Stimulated activated effector memory CD8-positive, alpha-beta T cell treated with anti-CD3 and anti-CD28 coated beads, Interleukin-12 subunit alpha, Interleukin-12 subunit beta, amount 100 ng/mL, for 72 hours (primary cell): ENCODE measurements at places on chromosomes 3 and 15.

DNA sequence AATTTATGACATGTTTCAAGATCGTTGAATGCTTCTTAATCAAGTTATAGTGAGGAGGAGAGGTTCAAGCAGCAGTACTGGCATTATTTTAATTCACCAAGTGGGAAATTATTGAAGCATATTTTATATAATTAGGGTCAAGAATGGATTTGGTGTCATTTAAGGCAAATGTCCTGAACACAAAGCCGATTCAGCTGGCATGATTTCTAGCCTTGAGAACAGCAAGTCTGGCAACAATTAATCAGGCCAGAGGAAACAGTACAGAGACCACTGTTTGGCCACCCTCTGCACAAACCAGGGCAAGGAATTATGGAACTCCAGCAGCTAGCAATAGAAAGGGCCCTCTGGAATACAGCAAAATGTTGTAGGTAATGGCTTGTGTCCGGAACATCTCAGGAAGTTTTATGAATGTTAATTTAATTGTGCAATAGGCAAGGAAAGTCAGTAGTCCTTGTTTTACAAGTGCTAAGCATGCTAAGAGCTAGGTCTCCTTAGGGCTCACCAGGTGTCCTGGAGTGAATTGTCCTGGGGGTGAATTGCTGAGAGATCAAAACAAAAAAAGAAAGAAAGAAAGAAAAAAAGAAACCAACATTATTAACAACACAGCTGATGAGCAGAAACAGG, 38.7 kb upstream of the SNRK start:
- no peak for DNase-seq

DNA sequence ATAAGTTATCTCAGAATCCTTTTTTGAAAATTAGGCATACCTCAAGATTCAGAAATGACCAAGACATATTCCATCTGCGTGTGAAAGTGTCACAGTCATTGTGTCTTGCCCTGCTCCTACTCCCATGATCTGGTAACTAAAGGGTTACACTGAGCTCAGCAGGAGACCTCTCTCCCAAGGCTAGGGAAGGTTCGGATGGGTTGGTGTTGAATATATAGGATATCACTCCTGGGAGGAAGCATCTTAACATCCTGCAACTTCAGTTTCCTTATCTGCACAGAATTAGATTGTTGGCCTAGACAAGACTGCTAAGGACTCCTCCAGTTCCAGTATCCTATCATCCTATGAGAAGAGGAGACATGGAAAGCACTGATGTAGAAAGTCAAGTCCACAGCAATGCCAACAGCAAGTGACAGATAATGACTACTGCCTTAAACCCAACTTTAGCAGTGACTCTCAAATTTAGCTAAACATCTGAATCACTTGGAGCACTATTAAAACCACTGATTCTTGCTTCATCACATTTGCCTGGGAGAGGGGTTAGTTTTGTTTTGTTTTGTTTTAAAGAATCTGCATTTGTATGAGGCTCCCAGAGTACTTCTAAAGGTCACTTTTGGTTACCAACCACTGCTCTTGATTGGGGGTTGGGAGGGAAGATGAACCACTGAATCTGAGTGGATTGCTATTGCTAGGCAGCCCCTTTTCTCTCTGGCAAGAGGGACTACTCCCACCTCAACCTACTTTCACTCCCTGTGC, 9.7 kb downstream of the ADAMTS9 start:
- no peak for DNase-seq

DNA sequence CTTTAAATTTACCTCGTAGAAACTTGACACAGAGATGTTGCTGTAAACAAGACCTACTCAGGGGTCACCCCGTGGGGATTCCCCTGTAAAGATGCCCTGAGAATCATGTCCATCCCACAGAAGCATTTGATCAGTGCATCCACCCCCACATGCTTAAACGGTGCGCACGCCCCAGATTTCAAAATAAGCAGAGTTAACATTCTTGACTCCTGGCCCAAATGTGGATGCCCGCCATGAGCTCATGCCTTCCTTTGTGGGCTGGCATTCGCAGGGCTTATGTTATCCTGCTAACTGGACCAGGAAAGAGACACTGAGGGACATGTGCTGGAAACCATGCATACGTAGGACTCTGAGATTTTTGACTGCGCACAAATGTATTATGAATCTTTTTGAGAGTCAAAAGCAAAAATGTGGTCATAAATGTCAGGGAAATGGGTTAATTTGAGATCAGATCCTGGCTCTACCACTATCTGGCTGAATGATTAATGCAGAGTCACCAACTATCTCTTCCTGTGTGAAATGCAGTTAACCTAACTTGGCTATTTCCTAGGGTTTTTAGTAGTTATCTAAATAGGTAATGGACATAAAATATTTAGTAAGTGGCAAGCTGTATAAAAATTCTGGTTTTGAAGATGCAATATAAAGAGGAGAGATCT, 9.1 kb upstream of the TP63 start:
- DNase-seq = peak; percentile 56

GRCh38 chr15:37877851-37878741, 56.3 kb upstream of the TMCO5A start:
- DNase-seq = no peak

DNA sequence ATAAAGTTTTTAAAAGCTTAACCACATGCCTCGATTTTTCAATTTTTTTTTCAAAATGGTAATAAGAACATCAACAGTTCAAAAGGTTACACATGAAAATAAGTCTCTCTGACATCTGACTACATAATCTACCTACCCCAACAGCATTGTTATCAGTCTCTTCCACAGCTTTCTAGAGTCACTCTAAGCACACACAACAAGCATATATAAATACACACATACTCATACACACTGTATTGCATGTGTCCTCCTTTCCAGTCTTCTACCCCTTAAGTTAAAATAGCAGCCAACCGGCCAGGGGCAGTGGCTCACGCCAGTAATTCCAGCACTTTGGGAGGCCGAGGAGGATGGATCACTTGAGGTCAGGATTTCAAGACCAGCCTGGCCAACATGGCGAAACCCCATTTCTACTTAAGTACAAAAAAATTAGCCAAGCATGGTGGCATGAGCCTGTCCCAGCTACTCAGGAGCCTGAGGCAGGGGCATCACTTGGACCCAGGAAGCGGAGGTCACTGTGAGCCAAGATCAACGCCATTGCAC, 12.2 kb downstream of the TBL1XR1 start:
- no peak for DNase-seq

GRCh38 chr15:96888764-96889163, 558.3 kb downstream of the NR2F2 start:
- no peak for DNase-seq

DNA sequence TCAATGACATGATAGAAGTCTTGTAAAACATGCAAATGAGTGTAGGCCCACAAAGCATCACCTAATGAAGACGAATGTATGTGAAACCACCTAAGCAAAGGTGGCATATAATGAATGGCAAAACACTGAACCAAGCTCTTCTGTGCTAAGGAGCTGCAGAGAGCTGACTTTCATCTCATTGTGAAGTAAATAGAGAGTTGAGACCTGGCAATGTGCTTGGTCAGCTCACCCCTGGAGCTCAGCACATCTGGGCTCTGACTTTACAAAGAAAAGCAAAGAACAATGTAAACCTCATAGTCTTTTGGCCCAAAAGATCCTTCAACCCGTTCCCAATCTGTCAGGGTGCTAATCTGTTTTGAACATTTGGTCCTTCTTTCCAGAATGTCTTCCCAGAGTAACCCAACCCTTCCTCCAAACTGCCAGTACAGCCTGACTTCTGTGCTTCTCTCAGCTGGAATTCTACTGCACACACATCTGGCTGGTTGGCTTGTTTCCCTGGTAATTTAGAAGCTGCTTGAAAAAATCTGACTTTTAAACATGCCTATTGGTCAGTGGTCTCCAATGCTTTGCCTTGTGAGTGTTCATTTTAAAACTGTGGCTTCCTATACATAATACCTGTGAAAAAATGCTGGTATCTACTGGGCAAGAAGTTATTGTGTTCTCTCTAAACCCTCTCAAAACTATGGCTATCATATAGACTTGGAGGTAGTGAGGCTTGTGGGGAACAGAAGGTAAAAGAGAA, 101.7 kb downstream of the CD200R1L start:
- DNase-seq = no peak

DNA sequence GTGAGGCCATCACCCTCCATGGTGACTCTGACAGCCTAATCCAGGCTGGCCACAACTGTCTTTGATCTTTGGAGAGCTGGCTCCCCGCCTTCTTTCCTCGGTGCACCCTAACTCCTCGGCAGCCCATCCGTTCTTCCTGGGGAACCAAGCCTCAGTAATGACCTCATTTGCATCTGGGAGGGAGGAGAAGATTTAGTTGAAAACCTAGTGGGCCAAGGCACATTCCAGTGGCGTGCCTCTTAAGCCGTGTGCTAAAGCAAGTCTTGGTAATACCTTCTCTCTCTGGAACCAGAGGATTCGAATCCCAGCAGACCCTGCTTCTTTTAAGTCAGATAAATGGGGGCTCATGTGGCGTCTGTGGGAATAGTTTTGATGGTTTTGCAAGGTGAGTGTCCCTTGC, 233.1 kb downstream of the EBLN2 start:
- DNase-seq = no peak

DNA sequence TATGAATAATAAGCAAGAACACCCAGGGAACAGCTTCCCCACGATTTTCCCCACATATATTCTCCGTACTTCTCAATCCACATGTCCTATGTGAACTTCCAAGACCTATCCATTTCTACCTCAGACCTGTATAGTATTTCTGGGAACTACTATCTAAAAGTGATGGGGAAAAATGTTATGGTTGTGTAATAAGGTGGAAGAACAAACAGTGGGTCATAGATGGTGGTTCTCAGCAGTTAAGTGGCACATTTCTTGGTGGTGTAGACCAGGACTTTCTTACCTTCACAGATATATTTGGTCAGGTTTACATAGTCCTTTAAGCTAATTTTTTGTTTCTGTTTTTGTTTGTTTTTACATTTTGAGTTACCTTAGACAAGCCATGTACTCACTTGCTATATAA, 675.1 kb downstream of the GBE1 start:
- no peak for DNase-seq

- DNase-seq = no peak
Measured at GRCh38 chr3:17972959-17973906, 230.8 kb upstream of the TBC1D5 start.

DNA sequence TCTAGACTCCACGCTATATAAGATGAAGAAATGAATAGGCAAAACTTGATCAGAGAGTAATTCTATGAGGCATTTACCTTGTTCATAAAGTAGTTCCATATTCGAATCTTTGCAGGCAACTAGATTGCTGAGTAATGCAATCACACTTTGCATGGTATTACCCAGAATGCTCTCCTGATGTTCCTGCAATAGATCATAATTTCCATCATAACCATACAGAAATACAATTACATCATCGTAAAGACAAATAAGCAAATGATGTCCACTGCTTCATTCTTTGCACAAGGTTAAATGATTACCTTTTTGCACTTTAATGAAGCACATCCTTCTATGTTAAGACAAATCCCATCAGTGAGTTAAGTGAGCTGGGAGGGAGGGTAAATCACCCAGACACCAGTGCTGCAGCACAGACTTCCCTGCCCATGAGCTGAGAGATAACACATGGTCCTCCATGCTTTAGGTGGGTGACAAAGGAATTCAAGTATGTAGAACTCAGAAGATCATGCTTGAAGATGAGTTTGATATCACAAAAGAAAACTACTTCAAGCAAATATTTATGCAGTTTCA, 366.7 kb downstream of the CTNNB1 start:
- DNase-seq = no peak

DNA sequence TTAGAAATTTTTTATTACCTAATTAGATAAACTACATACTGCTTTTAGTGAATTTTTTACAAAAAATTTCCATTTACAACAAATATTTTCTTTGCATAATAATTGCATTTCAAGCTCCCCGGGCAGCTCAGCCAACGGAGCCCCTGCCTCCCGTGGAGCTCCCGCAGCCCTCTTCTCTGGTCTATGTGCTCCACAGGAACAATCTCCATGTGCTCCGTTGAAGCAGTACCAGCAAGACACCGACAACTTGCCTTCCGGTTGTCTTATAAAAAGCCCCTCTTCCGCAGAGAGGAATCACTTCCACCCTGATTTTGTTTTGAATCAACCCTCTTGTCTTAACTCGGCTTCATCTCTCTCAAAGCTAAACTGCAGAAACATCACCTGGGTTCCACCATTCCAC, 46.9 kb upstream of the CHD2 start:
- DNase-seq = no peak

DNA sequence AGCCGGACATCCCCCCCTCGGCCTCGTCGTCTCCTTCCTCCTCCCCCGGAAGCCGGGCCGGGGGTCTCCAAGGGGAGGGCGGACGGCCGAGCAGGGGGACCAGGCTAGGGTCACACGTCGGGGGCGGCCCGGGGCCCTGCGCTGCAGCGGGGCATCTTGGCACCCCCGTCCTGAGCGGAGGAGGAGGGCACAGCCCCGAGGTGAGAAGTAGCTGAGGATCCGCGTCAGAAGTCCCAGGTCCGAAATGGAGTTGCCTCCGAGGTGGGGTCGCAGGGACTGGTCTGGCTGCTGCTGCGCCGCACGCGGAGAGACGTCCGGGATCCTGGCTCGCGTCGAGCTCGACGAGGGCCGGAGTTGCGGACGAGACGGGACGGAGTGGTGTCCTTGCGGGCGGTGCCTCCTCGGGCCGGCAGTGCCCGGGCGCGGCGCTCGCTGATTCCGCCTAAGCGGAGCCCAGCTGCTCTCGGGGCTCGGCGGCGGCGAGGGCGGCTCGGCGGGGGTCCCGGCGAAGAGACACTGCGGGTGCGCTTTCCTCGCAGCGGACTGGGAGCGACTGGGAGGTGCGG, at the start of gene ADCY5:
TSS of gene ADCY5 (minus strand) at position 555 of the 566 bp plus-strand sequence. CDS start at position 10, 545 bp downstream.
- DNase-seq = peak; percentile 53

GRCh38 chr3:13083898-13084297, 10.7 kb upstream of the IQSEC1 start:
- DNase-seq = no peak

DNA sequence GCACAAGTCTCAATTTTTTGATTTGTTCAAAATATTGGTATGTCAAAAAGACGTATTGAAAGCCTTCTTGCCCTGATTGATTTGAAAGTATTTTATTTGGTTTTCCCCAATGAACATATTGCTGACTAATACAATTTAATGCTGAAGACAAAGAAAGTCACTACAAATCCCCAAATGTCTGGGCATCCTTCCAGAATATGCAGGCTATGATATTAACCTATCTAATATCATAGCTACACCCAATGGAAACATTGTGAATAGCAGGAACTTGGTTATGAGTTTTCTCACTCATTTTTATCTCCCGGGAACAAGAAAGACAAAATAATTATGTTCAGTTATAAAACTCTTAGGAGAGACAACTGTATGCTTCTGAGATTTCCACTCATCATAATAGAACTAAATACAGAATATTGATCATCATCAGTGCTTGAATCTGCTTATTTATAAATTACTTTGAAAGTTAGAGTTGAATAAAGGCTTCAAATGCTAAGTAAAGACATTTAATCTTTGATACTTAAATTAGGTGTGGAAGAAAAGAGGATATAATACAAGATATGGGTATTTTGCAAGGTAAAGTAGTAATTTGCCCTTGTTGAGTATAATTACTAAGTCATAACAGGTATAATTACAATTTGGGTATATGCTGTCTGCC, 483.9 kb downstream of the RBMS3 start:
- DNase-seq = no peak

- no peak for DNase-seq
Measured at GRCh38 chr3:172914854-172915253, 164.3 kb downstream of the ECT2 start.

- peak; percentile 39 for DNase-seq
Measured at GRCh38 chr3:56928379-56929068, 126.8 kb upstream of the ARHGEF3 start.

- no peak for DNase-seq
Measured at GRCh38 chr15:74626752-74627692, 11.4 kb downstream of the CLK3 start.
